ENCODE measurements at places on chromosomes 16 and 17.

DNA sequence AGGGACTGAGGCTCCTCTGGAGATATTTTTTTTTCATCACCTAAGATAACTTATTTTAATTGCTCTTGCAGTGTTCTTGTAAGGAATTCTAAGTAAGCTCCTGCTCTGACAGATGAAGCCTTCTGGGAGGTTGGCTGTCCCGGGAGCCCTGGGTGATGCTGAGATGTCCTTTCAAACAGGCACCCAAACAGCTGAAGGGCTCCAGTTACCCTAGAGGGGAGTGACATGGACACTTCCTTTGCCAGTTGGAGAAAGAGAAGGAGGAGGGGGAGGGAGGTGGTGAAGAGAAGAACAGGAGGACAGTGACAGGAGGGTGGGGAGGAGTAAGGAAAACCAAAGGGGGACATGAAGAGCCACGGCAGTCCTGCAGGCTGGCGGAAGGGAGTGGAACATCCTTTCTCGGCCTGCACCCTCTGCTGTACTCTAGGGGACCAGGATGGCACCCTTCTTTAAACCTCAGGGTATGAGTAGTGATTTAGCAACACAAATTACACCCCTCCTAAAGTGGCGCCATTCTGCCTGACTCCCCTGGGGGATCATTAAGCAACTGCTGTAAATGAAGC lies 51.8 kb downstream of the MYH3 start:
- DNase-seq, result no peak

- DNase-seq, result no peak
Measured at GRCh38 chr17:41419716-41420115, 4.7 kb downstream of the KRT37 start.

GRCh38 chr16:81513204-81514040 lies 68.8 kb downstream of the CMIP start:
- DNase-seq, result no peak

GRCh38 chr16:89170346-89171215 lies 967 bp upstream of the CDH15 start:
- no peak for DNase-seq

DNA sequence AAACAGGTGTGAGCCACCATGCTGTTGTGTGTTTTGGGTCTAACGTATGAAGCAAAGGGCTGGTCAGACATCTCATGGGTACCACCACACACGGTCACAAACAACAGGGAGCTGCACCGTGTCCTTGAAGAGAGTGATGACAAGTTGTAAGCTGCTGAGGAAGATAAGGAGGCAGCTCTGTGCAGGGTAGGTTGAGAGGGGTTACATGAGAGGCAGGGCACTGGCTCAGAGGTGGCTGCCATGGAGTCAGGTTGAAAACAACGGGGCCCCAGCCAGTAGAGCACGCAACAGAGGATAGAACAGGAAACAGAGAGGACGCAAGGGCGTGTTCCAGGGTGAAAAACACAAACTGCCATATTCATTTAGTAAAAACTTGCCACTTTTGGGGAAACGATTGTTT lies 52.2 kb downstream of the TRARG1 start:
- DNase-seq, result no peak

- no peak for DNase-seq
Measured at GRCh38 chr16:81767987-81768592, 11.0 kb upstream of the PLCG2 start.

- DNase-seq, result no peak
Measured at GRCh38 chr17:74085434-74085833, 118.0 kb upstream of the RPL38 start.

GRCh38 chr16:12253731-12254130 lies 277.2 kb downstream of the SNX29 start:
- no peak for DNase-seq

DNA sequence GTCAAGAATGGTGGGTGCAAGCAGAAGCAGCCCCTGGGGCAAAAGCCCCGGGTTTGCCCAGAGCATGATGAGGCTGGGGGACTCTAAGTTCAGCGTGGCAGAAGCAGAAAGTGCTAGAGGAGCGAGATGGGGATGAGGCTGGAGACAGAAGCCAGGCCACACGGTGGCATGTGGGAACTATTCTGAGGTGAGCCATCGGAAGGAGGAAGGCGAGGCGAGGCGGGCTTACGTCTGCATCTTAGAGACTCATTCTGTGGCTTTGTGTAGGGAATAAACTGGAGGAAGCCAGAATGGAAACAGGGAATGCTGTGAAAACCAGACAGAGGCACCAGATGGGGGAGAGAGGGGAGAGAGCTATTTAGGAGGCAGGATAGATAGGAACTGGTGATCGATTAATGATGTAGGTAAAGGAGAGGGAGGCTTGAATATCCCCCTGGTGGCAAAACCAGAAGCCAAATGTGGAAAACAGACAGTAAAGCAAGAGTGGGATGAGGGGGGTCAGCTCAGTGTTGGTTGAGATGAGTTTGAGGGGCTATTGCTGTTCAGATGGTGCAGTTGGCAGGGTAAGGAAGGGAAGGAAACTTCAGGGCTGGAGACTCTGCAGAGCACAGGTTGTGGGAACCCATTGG lies 3.1 kb upstream of the TNFSF13 start:
- no peak for DNase-seq

DNA sequence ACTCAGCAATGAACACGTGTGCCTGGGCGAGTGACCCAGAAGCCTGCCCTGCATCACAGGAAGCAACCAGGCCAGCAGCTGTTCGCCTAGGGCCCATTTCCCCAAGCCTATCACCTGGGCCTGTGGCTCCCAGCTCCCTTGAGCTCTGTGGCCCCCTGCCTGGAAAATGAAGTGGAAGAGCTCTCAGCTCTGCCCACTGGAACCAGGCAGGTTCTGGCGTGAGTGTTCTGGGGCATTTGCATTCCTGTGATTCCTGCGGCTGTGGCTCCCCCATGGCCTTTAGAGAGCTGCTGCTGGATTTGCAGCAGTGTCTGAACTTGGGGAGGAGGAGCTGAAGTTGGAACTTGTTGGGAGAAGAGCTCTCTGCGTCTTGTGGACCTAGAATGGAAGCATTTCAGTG lies 22.8 kb downstream of the PGS1 start:
- DNase-seq, result no peak

DNA sequence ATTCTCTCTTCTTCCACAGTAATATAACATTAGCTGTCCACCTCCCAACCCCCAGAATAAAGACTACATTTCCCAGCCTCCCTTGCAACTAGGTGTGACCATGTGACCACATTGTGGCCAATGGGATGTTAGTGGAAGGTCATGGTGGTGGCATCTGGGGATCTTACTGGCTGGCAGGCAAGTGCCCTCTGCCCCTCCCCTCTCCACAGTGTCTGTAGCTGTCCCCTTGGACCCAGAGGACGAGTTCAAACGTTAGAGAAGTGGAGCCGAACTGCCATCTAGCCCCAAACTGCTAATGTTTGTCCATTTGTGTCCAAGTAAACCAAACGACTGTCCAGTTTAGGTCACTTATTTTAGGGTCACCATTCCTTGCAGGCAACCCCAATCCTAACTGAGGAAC lies 26.6 kb upstream of the KCNG4 start:
- no peak for DNase-seq

- no peak for DNase-seq
Measured at GRCh38 chr17:75065562-75066151, 18.6 kb downstream of the KCTD2 start.

DNA sequence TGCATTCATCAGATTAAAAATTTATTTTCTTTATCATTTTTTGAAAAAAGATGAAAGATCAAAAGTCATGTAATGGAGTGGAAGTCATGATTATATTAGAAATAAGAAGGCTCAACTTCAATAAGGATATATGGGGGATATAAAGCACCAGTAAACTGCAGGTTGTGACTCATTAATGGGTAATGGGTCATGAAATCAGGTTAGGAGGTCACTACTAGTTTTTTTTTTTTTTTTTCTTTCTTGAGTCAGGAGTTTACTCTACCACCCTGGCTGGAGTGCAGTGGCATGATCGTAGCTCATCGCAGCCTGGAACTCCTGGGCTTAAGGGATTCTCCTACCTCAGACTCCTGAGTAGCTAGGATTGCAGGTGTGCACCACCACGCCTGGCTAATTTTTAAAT lies 14.3 kb downstream of the EFCAB13 start:
- no peak for DNase-seq

GRCh38 chr17:47822785-47823184 lies 1.2 kb upstream of the OSBPL7 start:
- DNase-seq, result no peak

All from stimulated activated CD8-positive, alpha-beta memory T cell treated with anti-CD3 and anti-CD28 coated beads, Interleukin-4, amount 100 ng/mL, for 24 hours (primary cell).